ENCODE measurements at places on chromosomes 11 and 22.
A peak's percentile ranks its signal among the peaks of the same experiment; 100 is the strongest.

GRCh38 chr11:9820260-9820659, 156.4 kb downstream of the SWAP70 start:
- no peak for DNase-seq

- no peak for DNase-seq
Observed at GRCh38 chr22:19107730-19108074, 14.5 kb downstream of the DGCR2 start.

DNA sequence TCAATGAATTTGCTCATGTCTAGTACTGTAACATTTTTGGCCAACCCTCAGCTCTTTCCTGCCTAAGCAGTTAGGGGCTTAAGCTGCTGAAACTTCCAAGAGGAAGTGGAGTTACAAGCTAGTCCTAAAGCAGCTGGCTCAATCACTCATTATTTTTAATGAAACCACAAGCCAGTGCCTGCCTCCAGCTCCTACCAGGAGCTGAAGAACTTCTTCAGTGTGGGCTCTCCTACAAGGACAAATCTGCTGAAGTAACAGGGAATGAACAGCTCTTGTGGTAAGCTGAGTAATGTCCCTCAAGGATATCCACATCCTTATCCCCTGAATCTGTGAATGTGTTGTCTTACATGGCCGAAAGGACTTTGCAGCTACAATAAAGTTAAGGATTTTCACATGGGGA, 112.5 kb downstream of the BBOX1 start:
- DNase-seq: no peak

- DNase-seq: peak; percentile 30
Observed at GRCh38 chr11:47272706-47273105, 2.8 kb downstream of the MADD start.

GRCh38 chr11:27201454-27202302, 161.1 kb downstream of the BBOX1 start:
- peak; percentile 48 for DNase-seq

- DNase-seq: peak; percentile 95
Observed at GRCh38 chr11:69460540-69461257, 20.8 kb upstream of the LINC01488 start.

DNA sequence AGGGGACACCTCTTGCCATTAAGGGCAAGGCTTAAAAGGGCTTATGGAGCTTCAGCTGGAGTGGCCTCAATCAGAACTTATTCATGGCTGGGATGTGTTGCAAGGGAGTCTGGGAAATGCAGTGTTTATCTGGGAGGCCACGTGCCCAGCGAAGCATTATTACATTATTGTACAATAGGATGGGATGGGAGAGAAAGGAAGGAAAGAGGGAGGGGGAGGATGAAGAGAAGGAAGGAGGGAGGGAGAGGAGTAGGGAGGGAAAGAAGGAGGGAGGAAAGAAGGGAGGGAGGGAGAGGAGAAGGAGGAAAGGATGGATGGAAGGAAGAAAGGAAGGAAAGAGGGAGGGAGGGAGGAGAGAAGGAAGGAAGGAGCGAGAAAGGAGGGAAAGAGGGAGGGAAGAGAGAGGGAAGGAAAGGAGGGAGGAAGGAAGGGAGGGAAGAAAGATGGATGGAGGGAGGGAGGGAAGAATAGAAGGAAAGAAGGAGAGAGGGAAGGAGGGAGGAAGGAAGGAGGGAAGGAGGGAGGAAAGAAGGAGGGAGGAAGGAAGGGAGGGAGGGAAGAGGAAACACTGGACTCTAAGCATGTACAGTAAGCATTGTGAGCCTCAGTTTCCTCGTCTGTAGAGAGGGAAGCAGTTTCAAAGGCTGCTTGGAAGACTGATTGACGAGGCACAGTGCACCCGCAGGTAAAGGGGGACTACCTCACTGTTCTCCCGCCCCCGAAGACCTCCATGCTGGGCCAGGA, 62.2 kb downstream of the MYEOV start:
- no peak for DNase-seq

- DNase-seq: peak; percentile 88
Observed at GRCh38 chr22:21761086-21761485, 25.5 kb upstream of the YPEL1 start.

GRCh38 chr11:64694821-64695365, 28.1 kb downstream of the NRXN2 start:
- DNase-seq: no peak

DNA sequence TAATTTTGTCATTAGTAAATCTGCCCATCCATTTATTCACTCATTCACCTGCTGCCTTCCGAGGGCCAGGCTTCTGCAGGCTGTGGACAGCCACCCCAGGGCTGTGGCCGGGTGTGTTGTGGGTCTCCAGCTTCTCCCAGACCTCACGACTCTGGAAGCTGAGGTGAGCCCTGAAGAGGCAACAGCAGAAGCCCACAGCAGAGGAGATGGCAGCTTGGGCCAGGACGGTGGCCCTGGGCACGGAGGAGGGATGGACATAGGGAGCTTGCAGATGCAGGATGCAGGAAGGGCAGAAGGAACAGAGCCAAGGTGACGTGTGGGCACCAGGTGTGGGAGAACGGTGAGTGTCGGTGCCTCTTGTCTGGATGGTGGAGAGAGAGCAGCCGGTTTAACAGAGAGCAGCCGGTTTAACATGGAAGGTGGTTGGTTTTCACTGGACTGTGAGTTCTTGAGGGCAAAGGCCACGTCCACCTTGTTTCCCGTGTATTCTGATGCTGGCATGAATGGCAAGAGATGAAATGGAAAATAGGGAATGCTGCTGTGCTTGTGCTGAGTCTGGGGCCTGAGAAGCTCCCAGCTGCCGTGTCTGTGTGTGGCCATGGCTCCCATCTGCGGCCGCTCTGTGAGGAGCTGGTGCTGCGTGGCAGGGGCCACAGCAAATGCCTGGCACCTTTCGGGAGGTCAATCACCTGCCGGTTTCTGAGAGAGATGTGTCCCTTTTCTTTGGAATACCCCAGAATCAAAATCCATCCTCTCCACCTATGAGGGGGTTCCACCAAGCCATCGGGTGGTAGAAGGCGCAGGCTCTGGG, 669.9 kb downstream of the BRD1 start:
- no peak for DNase-seq

DNA sequence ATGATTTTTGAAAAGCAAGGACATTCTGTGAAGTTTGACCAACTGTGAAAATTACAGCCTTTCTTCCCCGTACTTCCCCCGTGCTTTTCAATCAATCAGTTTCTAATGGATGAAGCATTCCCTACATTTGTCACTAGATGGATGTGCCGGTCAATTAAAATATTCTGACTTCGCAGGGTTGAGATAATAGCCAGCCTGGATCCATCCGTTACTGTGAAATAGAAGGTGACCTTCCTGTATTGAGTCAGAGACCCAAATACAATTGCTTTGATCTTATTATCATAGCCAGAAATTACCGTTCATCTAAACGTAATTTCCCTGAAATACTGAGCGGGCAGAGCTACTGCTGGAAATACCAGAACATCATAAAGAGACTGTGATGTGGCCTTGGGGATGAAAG, 21.1 kb upstream of the PARVB start:
- DNase-seq: no peak

DNA sequence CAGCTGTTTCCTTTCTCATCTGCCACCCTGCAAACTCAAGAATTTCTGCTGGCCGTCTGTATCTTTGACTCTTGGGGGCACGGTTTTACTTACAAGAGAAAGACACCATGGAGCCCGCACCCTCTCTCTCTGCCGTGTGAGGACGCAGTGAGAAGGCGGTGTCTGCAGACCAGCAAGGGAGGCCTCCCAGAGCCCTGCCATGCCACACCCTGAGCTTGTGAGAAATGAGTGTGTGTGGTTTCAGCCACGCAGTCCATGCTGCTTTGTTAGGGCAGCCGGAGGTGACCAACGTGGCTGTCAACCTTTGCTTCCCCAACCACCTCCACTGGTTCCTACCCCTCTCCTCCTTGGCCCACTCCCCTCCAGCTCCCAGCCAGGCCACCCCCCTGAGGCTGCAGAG, 70.1 kb upstream of the NUP50 start:
- no peak for DNase-seq

- DNase-seq: no peak
Observed at GRCh38 chr11:3225159-3225758, 6.6 kb upstream of the MRGPRG start.

DNA sequence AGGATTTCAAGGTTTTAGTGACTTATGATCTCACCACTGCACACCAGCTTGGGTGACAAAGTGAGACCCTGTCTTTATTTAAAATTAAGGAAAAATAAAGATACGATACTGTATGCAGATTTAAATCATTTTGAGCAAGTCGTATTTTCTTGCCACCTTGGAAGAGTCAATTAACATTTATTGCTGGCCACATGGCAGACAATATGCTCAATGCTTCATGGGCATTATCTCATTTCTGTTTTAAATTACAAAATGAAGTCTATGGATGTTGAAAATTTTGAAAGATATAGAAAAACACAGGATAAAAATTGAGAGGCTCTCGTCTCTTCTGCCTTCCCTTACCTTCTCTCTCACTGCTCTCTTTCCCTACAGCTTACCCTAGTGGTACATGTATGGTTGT, 349.0 kb upstream of the CCDC90B start:
- DNase-seq: no peak

DNA sequence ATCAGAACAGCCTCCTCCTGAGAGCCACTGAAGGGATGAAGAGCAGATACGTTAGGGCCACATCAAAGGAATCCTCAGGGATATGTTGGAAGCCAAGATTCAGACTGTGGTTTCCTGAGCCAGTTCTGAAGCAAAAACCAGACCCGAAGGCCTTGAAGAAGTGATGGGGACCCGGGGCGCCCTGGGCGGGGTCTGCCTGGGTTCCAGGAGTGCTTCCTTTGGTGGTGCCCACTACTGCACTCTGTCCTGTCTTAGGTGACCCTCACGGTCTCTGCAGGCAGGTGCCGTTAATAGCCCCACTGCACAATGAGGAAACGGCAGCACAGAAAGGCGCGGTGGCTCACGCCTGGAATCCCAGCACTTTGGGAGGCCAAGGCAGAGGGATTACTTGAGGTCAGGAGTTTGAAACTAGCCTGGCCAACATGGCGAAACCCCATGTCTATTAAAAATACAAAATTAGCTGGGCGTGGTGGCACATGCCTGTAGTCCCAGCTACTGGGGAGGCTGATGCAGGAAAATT, 12.9 kb upstream of the SH3BP1 start:
- DNase-seq: no peak

DNA sequence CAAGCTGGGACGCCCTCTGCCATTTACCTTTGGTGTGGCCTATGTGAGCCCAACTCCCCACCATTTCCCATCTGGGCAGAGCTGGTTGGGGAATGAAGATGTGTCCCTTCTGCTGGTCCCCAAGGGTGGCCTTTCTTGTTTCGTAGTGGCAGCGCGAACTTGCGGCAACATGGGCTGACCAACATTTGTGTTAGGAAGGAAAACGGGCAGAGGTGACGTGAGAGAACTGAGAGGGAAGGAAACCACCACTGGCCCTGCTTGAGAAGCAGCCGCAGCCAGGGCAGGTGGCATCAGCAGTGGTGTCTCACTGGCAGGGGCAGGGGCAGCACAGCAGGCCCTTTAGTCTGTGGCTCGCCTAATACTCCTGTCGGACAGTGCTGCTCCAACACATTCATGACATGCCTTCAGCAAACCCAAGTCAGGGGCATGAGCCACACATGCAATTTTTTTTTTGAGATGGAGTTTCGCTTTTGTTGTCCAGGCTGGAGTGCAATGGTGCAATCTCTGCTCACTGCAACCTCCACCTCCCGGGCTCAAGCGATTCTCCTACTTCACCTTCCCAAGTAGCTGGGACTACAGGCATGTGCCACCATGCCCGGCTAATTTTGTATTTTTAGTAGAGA, 29.9 kb downstream of the LRRC74B start:
- no peak for DNase-seq

DNA sequence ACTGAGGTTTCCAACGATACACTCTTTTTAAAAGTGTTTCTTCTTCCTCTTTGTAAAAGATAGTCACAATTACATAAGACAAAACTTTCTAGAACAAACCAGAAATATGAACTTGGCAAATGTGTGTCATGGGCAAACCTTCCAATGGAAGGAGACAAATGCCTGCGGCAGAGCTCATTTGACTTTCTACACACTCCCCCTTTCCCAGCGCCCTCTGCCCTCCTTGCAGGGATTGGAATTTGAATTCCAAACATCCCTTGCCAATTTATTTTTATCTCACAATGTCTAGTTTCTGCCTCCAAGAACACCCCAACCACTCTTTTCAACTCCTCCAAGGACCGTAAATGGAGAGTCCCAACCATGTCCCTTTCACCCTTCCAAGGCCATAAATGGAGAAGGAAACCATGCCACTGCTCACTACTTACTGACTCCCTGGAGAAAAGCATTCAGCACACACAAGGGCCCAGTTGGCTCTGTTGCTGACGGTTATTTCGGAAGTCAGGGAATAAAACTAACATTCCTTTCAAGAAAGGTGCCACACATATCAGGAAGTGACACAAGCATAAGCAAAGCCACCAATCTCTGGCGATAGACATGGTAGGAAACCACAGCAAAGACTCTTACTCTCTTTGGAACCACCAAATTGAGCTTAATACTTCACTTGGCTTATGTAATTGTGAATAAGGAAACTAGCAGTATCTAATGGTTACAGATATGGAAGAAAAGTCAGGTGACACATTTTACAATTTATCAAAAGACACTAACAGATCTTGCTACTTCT, 15.0 kb upstream of the ESAM start:
- DNase-seq: no peak

- no peak for DNase-seq
Observed at GRCh38 chr11:120598517-120599257, 87.1 kb downstream of the GRIK4 start.

GRCh38 chr11:121334973-121335710, 42.6 kb downstream of the SC5D start:
- DNase-seq: no peak

GRCh38 chr11:66718320-66718971, 10.6 kb downstream of the SPTBN2 start:
- DNase-seq: no peak

DNA sequence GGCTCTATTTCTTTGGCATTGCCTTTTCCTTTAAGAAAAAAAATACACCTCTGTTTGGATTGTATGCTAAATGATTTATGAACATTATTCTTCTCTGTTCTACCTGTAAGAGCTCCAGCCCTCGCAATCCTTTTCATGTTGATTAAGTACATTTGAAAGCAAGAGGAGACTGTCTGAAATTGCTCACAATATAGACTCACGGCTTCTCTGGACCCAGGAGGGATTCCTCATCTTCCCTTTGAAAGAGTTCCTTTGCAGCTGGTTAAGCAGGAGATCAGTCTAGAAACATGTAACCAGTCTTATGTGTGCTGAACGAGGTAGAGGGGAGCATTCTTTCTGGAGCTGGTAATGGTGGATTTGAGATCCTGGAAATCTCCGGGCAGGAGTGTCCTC, 47.4 kb downstream of the PKNOX2 start:
- no peak for DNase-seq

DNA sequence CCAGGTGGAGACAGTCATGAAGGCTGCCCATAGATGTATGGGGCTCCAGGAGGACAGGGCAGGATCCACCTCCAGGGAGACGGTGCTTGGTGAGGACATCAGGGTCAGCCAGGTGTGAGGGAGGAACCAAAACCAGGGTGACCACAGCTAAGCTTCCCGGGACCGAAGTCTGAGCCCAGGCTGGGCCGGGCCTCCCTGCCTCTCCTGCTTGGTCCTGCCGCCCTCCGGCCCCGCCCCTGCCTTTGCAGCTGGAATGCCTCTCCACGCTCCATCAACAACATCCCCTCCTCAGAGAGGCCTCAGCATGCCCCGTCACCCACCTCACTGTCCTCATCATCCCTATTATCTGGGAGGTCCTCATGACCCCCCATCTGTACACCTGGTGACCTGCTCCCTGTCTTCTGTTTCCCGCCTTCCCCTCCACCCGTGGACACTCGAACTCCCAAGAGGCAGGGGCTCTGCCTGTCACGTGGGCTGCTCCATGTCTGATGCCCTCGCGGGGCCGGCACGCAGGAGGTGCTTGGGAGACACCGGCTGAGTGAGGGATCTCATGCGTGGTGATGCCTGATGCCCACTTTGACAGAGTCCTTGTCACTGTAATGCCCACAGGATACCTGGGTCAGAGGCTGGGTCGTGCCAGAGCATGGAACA, 59.4 kb downstream of the RTL6 start:
- DNase-seq: no peak
